Activated T-cell treated with anti-CD3 and anti-CD28 coated beads, Interleukin-2, amount 50 U/mL, for 24 hours (primary cell): ENCODE measurements at places on chromosomes 16 and 17.

GRCh38 chr16:1917665-1918350 is 407 bp downstream of the HS3ST6 start:
- DNase-seq: no peak

DNA sequence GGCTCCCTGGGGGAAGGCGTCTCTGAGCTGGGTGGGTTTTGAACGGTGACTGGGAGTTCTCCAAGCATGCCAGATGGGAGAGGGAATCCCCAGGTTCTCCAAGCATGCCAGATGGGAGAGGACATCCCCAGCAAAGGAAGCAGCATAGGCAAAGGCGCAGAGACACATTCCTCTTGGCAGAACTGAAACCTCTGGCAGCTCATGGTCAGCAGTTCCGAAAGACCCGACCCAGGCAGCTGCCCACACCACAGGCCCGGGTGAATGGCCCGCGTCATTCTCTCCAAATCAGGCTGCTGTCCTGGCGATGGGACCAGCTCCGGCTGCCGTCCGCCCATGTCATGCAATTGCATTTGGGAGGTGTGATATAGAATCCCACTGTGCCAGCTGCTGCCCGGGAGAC is 8.0 kb downstream of the ZNF469 start:
- DNase-seq: no peak

DNA sequence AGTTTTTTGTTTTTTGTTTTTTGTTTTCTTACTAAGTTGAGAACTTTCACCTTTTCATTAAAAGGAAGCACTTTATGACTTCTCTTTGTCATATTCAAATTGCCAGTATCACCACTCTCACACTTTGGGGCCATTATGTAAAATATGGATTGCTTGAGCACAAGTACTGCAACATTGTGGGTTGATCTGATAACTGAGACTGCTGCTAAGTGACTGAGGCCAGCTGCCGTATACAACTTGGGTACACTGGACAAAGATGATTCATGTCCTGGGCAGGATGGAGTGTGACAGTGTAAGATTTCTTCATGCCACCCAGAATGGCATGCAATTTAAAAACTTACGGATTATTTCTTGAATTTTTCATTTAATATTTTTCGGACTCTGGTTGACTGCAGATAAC is 7.8 kb downstream of the TTC19 start:
- no peak for DNase-seq

DNA sequence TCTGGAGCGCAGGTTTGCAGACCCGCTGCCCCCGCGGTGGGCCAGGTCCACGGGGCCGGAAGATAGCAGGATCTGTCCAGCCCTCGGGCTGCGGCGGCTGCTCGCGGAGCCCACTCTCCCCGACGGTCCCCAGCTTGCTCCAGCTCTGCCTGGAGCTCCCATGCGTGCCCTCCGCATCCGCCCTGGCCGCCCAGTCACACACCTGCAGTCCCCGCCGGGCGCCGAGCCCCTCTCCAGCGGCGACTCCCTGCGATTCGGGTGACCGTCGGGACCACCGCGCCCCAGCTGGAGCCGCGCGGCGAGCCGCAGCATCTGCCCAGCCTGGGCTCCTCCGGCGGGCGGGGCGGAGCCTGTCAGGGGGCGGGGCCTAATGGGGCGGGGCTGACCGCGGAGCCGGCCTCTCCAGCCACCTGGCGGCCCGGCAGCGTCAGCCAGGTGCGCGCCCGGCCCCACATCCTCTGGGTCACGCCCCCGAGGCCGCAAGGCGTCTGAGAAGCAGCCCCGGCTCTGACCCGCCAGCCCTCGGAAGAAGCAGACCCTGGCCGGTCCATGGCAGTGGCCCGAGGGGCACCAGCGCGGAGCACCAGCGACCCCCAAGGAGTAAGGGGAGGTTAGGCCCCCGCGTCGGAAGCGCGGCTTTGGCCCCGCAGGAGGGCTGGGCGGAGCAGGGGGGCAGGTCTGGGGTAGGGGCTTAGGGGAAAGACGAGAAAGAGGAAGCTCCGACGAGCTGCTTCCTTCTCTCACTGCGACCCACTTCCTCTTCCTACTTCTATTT is at the start of gene PIK3R5:
Gene PIK3R5 (minus strand): TSS at position 314 of the 775 bp plus-strand sequence. CDS start 54,213 bp downstream, outside the sequence.
- peak; percentile 92 for DNase-seq

- no peak for DNase-seq
These were observed 116.6 kb upstream of the C17orf78 start for GRCh38 chr17:37259030-37259735.

DNA sequence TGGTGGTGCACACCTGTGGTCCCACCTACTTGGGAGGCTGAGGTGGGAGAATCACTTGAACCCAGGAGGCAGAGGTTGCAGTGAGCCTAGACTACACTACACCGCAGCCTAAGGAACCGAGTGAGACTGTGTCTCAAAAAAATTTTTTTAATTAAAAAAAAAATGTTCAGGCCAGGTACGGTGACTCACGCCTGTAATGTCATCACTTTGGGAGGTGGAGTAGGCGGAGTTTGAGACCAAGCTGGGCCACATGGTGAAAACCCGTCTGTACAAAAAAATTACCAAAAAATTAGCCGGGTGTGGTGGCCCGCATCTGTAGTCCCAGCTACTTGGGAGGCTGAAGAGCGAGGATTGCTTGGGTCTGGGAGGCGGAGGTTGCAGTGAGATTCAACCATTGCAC is 3.6 kb upstream of the FAM222B start:
- no peak for DNase-seq

GRCh38 chr17:49067163-49067562 is 65.4 kb upstream of the B4GALNT2 start:
- no peak for DNase-seq

DNA sequence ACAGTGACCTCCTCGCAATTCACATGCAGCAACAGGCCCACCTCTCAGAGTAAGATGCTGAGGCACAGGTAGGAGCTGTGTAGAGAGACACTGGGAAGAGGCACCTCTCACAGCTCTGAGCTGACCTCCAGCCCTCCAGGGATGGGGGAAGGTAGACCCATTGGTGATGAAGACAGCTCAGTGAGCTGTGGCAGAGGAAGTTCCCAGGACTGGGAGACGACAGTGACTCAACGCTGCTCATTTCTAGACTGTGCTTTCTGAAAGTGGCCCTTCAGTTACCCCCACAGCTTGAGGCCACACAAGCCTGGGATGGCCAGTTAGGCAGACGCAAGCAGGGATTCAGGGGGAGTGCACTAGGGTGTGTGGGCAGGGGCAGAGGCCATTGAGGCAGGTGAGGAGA is 2073.2 kb downstream of the TP53TG3F start:
- no peak for DNase-seq

DNA sequence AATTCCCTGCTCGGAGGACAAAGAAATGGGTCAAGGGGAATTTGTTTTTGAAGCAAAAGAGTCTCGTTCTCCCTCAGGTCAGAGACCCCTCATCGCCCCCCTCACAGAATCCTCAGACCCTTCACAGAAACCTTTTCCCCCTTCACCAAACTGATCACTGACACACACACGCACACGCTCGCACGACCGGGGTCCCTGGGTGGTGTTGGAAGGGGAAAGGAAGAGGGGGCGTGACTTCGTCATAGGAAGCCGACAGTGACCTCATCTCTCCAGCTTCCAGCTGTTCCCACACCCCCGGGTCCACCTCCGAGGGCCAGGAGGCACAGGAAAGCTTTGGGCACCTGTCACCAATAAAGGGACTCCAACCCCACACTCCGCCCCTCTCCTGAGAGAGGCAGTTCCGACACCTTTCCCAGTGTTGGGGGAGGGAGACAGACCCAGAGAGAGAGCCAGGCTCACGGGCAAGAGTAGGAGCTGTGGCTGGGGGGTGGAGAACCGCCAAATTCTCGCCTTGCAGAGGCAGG is 1.2 kb downstream of the ASGR1 start:
- peak; percentile 34 for DNase-seq

GRCh38 chr17:53630115-53630514 is 192.6 kb upstream of the KIF2B start:
- no peak for DNase-seq

GRCh38 chr16:75579281-75579834 is 13.2 kb downstream of the GABARAPL2 start:
- DNase-seq: no peak

DNA sequence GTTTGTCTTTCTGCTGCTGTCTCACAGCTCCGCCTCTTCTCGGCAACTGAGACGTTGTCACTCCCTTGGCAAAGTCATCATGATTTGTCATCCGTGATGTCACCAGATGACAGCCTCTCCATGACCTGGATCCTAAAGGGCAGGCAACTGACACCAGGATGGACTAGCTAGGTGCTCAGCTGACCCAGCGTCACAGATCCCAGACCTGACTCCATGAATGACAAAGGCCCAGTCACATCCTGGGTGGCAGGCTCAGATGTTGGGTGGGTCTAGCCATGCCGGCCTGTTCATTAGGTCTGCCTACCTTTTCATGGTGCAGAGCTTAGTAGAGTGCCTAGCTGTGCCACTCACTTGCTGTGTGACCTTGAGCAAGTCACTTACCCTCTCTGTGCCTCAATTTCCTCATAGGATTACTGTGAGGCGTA is 3.8 kb upstream of the TMEM238L start:
- no peak for DNase-seq

DNA sequence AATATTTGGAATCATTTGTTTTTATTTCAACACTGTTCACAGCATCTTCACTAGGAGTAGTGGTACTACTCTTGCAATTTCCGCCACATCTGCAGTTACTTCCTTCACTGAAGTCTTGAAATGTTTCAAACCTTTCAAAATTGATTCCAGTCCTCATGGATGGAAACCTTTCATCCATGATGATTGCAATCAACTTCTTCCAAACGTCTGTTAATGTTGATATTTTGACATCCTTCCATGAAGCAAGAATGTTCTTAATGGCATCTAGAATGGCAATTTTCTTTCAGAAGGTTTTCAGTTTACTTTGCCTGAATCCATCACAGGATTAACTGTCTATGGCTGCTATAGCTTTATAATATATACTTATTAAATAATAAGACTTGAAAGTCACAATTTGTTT is 736.8 kb upstream of the CA10 start:
- DNase-seq: no peak

GRCh38 chr17:78817123-78817522 is 23.5 kb downstream of the USP36 start:
- DNase-seq: peak; percentile 64

- DNase-seq: peak; percentile 41
These were observed 25.0 kb downstream of the TEX14 start for GRCh38 chr17:58666858-58667267.

GRCh38 chr17:29640413-29640812 is 17.7 kb upstream of the CORO6 start:
- no peak for DNase-seq

DNA sequence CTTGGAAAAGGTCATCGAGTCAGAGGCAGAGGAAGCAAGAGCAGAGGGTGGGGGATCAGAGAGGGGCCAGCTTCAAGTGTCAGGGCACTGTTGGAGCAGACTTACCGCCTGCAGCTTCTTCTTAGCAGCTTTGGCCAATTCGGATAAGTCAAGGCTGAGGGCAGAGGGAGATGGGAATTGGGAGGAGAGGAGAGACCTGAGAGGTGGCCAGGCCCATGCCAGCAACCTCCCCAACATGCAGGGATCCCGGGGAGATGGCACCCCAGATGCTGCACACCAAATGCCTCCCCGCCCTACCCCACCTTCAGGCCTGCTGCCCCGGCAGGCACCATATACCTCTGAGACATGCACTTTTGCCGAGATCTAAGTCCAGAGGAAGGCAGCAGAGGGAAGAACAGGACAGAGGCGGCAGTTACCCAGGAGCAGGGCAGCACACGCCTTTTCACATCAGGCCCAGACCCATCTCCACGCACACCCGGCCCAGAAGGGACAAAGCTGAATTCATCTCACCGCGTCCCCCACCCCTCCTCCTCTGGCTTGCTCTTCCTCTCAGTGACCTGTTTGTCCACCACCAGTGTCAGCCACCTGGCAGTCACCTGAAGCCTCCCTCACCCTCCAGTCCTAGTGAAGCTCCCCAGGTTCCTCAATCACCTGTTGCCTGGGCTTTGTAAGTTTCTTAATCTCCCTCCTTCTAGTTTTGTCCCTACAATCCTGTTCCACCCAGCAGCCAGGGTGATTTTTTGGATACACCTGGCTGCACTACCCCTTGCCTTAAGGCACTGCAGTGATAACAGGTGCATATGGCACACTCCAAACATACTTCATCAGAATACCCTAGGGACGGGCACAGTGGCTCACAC is 10.4 kb downstream of the TP53I13 start:
- DNase-seq: no peak
